ENCODE measurements at places on chromosomes 2 and 18.

GRCh38 chr2:128475427-128476211, 157.0 kb upstream of the HS6ST1 start:
- no peak for DNase-seq

DNA sequence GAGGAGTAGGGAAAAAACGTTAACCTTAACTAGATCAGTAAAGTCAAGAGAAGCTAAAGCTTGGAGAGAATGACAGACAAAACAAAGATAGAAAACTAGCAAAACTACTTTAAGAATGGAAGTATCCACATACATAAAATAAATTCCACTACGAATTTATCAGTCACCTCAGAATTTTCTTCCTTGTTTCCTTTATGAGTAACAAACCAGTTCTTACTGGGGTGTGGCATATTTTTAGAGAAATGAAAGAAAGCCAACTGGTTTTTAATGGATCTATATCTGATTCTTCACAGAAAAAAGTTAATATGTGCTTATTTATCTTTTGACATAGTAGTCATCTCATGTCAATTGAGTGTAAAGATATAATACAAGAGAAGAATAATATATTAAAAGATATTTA, 2033.7 kb upstream of the CELF4 start:
- no peak for DNase-seq

GRCh38 chr2:236671896-236672562, 102.4 kb downstream of the ACKR3 start:
- no peak for DNase-seq

GRCh38 chr2:88753833-88754584, 62.5 kb downstream of the RPIA start:
- DNase-seq: no peak

DNA sequence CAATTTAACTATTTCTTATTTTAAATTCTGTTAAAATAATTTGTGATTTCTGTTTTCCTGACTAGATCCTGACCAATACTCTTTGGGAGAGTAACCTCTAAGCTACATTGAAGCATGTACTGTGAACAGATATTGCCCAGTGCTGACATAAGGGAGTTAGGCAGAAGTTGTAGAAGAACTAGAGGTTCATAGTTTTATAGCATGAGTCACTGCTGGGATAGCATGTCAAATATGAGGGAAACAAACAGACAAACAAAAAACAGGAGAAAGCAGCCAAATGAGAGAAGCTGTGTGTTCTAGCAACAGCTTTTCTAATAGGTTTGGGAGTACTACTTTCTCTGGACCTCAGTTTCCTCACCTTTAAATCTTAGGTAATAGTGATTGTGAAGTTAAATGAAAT, 72.4 kb downstream of the CERS6 start:
- DNase-seq: no peak

- no peak for DNase-seq
Measured at GRCh38 chr2:31240381-31241365, 6.7 kb downstream of the EHD3 start.

GRCh38 chr18:35969676-35970075, 2.8 kb upstream of the RMP24 start:
- no peak for DNase-seq

DNA sequence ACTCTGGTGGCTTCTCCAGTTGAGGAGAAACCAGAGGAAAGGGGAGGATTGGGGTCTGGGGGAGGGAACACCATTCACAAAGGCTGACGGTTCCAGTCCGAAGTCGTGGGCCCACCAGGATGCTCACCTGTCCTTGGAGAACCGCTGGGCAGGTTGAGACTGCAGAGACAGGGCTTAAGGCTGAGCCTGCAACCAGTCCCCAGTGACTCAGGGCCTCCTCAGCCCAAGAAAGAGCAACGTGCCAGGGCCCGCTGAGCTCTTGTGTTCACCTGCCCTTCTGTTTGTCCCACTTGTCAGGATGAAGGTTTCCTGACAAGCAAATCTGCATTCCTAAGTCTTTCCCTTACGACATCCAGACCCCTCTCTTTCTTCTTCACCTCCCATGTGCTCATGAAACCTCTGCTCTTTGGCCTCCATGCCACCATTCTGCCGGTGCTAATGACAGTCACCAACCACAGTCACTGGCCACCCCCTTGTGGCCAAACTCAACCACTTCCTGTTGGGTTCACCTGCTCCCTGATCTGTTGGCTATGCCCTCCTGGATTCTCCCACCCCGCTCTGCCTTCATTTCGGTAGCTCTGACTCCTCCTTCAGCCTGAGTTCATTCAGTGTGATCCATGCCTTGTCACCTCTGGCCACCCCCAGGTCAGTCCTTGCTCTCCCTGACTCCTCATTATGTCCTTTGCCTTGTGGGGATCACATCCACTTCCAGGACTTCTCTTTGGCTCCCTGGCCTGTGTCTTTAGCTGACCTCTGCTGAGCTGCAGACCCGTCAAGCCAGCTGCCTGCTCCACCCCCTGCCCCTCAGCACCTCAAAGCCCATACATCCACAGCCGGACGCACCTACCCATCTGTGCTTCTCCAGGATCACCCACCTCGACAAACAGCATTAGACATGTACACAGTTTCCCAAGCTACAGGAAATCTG, 17.6 kb downstream of the EMX1 start:
- no peak for DNase-seq

GRCh38 chr2:185441486-185442005, 297.1 kb upstream of the FSIP2 start:
- no peak for DNase-seq

GRCh38 chr2:225137971-225138370, 95.7 kb upstream of the DOCK10 start:
- DNase-seq: no peak

GRCh38 chr2:13106302-13106701, 389.6 kb downstream of the TRIB2 start:
- no peak for DNase-seq

DNA sequence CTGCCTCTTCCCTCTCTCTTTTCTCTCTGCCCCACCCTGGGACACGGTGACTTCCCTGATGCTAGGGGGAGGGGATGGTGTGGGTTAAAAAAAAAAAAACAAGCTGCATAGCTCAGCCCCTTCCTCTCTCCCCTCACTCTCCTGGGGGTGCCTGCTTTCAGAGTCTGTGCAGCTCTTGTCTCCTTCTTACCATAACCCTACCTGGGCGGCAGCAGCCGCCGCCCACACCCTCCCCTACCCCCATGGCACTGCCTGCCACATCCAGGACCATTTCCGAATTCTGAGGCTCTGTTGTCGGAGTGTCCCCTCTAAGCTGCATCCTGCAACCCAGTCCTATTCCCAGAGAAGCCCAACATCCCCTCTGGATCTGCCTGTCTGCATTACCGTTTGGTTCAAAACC, 16.0 kb downstream of the TTC32 start:
- DNase-seq: no peak

DNA sequence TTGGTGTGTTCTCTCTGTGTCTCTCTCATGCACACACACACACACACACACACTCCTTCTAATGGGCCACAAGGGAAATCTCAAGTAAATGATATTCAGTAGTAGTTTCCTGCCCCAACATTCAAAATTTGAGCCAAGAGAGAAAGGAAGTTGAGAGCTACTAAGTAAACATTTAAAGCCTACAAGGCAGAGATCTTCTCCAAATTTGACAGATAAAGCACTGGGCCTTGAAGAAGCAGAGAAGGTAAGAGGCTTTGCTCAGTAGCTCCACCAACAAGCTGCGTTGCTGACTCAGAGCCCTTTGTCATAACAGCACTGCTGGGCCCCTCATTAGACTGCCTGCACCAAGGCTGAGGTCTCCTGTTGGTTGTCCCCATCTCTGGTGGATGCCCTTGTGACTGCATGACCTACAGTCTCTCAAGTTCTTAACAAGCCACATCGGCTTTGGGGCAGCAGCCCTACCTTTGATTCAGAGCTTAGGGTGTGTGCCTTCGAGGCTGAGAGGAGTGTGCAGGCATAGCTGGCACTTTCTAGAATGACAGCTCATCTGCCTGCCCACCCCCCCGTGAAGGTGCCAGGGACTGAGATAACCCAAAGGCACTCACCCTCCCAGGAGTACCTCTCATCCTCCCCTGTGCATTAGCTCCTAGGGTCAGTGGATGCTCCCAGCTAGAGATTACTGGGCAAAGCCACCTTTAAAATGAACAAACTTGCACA, 32.3 kb upstream of the NEB start:
- DNase-seq: no peak

DNA sequence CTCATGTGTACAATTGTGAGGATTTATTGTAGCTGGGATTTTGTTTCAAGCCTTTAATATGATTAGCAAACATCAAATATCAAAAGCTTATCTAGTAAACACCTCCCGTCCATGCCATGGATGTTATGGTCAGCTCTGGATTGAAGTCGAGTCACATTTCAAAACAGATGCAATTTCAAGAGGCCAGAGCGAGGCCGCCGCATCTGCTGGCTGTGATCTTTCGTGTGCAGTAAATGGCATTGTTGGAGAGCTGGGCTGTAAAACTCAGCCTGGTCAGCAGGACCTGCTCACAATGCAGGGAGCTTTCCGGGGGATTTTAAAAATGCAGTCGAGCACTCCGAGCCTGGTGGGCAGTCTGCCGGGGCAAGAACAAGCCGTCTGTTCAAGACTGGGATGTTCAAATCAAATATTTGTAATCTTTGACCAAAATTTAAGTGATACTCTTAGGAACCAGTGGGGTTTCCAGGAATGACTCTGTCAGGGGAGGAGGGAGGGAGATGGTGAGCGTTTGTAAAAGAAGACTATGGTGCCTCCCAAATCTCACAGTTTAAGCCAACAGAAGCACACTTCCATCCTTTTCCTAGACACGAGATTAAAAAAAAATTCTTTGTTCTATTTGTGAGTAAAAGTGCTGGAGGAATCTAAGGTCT, 97.6 kb downstream of the MYCN start:
- no peak for DNase-seq

GRCh38 chr2:177098001-177098613, 114.5 kb upstream of the HNRNPA3 start:
- no peak for DNase-seq

GRCh38 chr2:241846406-241846805, 12.3 kb downstream of the PDCD1 start:
- no peak for DNase-seq

- no peak for DNase-seq
Measured at GRCh38 chr2:128269063-128269989, 49.3 kb downstream of the HS6ST1 start.

DNA sequence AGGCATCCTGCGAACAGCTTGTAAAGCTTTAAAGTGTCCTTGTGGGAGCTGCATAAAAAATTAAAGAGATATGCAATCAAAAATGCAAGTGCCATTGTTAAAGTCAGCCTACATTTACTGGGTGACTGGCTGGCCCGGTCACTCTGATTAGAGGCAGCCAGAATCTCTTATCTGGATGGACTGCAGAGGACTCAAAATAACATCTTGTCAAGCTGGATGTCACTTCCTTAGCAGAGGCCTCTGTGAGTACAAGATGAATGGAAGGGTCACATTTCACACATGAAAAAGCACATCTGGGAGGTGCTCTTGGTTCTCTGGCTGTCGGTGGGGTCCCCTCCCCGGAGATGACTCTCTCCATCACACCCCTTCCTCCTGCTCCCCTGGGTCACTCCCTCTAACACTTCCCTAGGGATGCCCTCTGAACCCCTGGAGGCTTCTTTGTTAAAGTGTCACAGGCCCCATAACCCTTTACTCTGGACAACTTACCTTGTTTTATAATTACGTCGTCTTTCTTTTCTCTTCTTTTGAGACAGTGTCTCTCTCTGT, 122.1 kb downstream of the SH3BP4 start:
- DNase-seq: no peak

GRCh38 chr18:10419420-10420103, 34.9 kb upstream of the APCDD1 start:
- no peak for DNase-seq

DNA sequence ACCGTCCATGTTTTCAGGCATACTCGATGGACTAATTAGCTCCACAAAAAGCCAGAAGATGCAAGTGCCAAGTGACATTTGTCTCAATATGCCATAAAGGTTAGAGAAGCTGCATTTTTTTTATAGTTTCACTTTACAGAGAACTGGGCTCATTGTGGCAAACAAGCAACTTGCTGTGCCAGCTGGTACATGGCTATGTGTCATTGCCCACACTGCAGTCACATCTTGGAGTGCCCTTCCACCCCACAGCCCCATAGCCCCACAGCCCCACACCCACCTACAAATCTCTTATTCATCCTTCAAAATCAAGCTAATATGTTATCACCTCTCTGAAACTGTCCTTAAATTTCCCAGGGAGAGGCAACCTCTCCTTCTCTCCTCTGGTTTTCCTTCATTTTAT, 451.9 kb downstream of the ARHGAP15 start:
- DNase-seq: no peak

DNA sequence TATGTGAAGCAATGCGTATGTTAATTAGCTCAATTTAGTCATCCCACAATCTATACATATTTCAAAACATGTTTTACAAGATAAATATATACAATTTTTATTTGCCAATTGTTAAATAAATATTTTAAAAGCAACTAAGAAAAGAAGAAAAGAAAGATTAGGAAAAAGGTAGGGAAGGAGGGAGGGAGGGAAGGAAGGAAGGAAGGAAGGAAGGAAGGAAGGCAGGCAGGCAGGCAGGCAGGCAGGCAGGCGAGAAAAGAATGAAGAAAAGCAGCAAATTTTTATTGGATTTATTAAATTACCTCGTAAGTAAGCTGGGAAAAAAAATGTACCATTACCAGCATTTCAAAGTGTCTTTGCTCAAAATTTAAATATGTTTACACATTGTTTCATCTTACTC, 30.5 kb downstream of the NOL4 start:
- no peak for DNase-seq

DNA sequence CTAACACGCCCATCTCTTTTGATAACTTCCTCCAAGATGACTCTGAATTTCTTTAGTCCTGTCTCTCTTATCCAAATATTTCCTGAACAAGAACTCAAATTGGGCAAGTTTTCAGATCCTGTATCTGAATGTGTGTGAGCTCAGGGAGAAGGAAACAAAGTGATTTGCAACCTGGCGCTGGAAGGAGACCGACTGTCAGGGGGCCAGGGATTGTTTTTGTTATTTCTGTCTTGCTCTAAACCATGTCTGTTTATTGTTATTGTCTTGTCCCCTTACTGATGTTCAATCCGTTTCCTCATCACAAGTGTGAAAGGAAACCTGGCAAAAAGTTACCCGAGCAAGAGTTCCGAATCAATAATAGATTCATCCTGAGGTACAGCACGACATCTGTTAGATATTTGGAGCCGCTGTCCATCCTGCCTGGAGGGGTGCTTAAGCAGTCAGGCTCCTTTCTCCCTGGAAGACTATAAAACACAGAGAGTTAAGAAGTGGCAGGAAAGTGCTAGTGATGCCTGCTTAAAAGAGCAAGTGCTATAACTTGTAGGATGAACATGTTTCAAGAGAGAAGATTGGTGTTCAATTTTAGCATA, 132.5 kb upstream of the OSR1 start:
- DNase-seq: no peak
